ENCODE measurements at places on chromosomes 3 and 15.

GRCh38 chr3:123339302-123339701 is 109.6 kb downstream of the ADCY5 start:
- no peak for DNase-seq

DNA sequence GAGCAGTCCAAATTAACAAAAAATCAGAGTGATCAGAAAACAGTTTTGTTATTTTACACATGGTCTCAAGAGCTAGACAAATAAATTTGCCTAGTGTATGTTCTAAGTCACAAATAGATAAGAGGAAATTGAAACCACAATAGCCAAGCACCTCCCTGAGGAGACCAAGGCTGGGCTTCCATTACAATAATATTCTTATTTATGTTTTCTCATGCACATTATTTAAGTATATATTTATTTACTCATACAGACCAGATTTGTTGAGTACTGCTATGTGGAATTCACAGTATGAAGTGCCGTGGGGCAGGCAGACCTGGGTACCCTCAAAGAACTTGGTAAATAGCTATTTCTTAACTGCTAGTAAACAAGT is 242.3 kb upstream of the ICE2 start:
- DNase-seq = no peak

DNA sequence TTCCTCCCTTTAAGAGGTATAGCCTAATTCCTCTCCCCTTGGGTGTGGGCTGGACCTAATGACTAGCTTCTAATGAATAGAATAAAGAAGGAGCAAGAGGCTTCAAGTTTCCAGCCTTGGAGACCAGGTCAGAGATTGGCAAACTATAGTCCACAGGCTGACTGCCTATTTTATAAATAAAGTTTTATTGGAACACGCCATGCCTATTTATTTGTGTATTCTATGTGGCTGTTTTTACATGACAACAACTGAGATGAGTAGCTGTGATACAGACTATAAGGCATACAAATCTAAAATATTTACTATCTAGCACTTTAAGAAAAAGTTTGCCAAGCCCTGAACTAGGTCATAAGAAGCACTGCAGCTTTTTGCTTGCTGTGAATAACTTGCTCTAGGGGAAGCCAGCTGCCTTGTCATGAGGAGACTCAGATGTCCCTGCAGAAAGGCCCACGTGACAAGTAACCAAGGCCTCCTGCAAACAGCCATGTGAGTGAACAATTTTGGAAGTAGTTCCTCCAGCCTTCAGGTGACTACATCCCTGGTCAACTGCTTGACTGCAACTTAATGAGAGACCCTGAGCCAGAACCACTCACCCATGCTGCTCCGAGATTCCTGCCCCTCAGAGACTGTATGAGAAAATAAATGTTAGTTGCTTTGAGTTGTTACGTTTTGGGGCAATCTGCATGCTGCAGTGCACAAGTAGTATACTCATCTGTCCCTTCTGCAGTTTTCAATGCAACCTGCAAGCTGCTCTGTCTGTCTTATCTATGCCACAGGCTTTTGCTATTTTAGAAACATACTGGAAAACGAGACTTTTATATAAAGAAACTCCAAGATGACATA is 21.1 kb upstream of the MAP3K13 start:
- DNase-seq = no peak

DNA sequence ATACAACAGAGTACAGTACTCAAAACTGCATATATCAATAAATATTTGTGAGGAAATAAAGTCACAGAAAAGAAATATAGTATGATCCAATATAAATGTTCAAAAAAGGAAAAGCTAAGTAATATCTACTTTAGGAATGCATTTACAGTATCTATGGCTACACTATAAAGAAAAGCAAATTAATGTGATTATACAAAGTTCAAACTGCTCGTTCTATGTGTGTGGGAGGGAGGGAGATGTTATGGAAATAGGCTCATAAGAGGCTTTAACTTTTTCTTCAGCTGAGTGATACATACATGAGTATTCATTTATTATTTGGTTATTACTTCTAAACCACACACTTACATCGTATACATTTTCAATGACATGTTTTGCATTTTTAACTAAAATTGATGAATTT is 377.7 kb upstream of the AGTR1 start:
- DNase-seq = no peak

DNA sequence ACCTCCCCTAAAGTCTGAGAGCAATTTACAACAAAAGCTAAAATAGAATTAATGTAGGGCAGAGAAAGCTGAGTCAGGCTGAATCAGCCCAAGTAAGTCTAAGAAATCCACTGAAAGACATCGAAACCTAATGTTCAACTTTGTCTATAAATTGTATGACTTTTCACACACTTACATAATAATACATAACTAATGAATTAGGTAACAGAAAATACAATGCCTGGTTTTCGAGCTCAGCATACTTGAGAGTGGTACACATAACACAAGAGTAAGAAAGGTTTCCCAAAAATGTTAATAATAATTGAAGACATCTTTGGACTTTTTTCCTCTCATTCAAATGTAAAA is 55.3 kb upstream of the VGLL4 start:
- no peak for DNase-seq

DNA sequence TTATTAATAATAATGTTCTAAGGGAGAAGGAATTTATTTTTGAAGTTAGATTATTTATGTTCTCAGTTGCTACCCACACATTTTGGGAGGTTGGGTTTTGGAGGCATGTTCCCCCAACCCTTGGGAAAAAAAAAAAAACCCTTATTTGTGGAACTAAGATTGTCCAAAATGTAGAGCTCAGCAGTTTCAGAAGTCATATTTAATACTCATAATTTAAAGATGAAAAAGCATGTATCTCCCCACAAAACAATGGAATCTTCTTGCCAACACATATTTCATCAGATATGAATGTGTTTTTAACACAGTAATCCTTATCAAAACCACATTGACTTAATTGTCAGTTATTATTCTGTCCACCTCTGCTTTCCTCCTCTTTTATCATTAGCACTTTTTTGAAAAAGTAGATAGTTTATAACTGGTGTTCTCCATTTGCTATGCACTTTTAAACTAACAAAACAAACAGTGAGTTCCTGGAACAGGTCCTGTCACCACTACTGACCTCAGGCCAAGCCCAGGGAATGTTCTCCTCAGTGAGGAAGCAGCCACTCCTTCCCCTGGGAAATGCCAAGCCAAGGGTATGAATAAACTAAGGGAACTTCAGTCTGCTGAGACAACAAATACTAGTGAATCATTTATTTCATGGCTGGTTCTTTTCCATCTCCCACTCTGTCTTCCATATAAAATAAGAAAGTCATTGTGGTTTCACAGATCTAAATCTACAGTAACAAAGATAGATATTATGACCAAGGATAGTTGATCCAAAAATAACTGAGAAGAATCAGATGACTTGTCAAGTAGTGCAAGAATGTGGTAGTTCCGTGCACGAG is 414.4 kb upstream of the ALCAM start:
- DNase-seq = no peak

- no peak for DNase-seq
These were observed 110.1 kb upstream of the LPP start for GRCh38 chr3:188043891-188044290.

- no peak for DNase-seq
These were observed 8.6 kb downstream of the KLHL25 start for GRCh38 chr15:85785887-85786780.

- peak; percentile 31 for DNase-seq
These were observed 516.1 kb downstream of the MECOM start for GRCh38 chr3:169147238-169148008.

DNA sequence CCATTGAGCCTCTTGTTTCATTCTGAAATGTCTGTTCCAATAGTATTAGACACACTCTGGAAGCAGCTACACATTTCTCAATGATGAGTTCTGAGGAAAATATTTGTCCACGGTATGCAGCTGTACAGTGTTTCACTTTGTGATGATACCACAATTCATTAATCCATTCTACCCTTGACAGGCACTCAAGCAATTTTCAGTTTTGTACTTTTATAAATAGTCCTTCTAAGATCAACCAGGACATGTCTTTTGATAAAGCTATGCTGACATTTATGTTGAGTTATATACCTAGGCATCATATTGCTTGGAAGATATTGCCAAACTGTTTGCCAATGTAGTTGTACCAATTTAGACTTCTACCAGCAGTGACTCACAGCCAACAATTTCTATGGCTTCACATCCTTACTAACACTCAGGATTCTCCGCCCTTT is 165.1 kb upstream of the COL8A1 start:
- no peak for DNase-seq

DNA sequence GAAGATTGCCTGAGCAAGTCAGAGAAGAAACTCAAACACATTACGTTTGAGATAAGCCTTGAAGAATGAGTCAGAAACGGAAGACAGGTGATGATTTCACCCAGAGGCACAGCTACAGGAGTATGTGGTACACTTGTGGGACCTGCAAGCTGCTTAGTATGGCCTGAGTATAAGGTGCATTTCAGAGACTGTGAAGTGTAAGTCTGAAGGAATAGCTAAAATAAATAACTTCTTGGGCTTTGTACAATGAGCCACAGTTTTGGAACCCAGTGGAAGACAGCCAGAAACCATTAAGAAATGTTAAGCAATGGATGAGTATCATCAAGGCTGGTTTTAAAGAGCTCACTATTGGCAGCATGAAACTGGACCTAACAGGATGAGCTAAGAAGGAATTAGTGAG is 826.2 kb downstream of the ROBO1 start:
- DNase-seq = no peak

DNA sequence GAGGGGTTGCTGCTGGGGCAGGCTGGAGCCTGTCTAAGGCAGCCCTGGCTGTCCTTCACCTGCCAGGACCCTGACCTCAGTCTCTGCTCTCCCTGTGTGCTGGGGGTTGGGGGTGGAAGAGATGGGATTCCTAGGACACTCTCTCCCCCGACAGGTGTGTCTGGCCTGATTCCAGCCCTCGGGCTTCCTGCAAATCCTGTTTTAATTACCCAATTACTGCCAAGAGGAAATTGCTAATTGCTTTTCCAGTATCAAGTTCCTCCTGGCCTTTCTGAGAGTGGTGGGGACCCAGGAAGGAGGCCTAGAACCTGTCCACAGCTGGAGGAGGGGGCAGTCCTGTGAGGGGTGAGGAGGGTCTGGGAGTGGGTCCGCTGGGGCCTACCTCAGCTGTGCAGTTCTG is 15.8 kb downstream of the PLXNA1 start:
- no peak for DNase-seq

DNA sequence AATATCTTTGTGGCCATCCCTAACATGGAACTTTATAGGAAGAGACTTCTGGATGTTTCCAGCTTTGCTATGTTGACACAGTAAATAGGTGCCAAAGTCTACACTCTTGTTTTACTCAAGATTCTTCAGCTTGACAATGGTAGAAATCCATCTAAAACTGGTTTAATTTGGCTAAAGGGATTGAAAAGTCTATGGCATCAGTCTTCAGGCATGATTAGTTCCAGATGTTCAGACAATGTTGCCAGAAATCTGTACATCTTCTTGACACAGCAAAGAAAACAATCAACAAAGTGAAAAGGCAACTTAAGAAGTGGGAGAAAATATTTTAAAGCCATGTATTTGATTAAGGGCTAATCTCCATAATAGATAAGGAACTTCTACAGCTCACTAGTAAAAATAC is 130.5 kb downstream of the LRRC3B start:
- DNase-seq = no peak

GRCh38 chr3:168025076-168025475 is 70.6 kb downstream of the GOLIM4 start:
- DNase-seq = no peak

- no peak for DNase-seq
These were observed 59.2 kb upstream of the RAB6B start for GRCh38 chr3:133954717-133955360.

DNA sequence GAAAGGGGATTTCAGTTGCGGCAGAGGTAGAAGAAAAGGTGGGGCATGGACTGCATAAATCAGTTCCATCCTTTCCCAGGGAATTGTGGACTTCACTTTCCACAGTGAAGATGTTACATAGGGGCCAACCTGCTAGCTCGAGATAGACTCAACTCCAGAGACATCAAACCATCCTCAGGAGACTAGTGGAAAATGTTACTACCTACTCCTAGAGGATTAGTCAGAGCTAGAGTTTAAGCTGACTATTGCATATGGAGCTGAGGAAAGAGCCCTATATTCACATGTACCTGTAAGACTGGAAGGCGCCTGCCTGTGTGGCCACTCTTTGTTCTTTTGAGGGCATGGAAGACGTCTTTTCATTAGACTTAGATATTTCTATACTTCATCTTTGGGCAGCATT is 69.2 kb downstream of the KLHL25 start:
- DNase-seq = no peak

DNA sequence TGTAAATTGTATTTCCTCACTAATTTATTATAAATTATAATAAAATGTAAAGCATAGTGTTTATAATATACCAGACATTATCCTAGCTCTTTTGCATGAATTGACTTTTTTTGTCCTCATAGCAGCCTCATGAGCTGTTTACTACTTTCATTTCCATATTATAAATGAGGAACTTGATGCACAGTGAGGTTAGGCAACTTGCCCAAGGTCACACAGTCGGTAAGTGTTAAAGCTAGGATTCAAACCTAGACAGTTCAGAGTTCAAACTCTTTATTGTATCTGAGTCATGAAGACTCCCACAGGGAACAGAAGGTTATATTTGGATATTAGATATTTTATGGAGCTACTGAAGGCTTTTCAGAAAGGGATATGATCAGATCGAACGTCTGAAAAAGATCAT is 322.2 kb upstream of the SATB1 start:
- DNase-seq = no peak

GRCh38 chr15:53716909-53717876 is 42.3 kb downstream of the WDR72 start:
- DNase-seq = no peak

DNA sequence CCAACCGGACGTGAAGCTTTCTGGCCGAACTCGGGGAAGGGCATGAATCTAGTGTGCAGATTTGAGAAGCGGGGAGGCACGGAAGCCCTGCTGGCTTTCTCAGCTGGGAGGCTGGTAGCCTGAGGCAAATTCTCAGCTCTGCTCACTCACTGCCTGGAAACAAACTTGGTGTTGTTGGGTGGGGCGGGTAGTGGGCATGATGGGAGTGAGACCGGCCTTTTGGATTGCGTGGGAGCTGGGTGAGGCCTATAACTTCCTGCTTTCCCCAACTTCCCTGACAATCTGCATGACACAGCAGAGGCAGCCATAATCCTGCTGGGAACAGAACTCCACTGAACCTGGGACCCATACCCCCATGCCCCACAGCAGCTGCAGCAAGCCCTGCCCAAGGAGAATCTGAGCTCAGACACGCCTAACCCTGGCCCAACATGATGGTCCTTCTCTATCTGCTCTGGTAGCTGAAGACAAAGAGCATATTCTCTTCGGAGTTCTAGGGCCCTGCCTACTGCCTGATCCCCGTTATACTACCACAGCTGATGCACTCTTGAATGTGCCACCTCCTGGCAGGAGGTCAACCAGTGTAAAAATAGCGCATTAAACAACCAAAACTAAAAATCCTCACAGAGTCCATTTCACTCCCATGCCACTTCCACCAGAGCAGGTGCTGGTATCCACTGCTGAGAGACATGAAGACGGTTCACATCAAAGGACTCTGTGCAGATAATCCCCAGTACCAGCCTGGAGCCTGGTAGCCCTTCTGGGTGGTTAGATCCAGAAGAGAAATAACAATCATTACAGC is 44.7 kb downstream of the CEP70 start:
- no peak for DNase-seq

DNA sequence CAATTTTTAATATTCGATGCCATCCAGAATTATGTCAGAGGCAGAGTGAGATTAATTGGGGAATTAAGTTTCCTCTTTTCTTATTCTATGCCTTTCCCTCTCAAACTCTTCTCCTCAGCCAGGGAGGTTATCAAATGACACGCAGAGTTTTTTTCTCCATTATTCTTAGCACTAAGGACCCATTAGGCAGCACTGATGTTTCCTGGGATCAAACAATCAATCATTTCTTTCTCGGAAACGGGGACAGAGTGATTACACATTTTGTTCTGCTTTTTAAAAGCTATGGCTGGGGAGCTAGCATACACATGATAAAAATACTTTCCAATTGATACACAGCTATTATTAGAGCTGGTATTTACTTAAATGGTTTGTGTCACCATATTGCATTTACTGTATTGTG is 35.3 kb upstream of the PSMD6 start:
- no peak for DNase-seq
